A172 (cell line): ENCODE measurements at places on chromosomes 6 and 20.
A peak's percentile ranks its signal among the peaks of the same experiment; 100 is the strongest.

DNA sequence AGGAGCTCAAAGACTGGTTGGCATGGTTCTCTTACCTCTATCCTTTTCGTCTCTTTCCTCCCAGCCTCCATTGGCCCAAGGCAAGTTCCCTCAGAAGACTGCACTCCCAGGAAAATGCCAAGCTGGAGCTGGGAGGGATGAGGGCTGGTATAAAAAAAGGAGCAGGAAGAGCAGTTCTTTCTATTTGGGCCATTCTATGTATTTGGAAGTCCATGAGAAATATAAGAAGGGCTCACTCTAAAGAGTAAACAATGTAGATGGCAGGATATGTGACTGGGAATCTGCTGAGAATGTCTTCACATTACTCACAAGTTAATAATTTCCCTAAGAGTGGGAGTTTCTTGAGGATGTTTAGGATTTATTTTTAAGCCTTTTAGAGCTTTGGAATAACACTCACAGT, 36.6 kb upstream of the ADTRP start:
- peak; percentile 21 for DNase-seq

DNA sequence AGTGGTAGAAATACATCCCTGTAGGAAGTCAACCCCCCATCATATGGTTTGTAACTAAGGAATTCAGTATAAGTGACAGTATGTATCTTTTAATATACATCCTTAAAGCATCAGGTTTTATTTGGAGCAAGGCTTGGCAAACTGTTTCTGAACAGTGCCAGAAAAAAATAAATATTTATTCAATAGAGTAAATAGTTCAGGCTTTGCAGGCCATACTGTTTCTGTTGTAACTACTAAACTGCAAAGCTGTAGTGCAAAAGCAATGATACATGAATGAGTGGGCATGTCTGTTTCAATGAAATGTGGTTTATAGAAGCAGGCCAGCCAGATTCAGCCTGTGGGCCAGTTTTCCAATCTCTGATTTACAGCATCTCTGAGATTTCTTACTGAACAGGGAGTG, 977 bp downstream of the MEI4 start:
- DNase-seq = no peak

DNA sequence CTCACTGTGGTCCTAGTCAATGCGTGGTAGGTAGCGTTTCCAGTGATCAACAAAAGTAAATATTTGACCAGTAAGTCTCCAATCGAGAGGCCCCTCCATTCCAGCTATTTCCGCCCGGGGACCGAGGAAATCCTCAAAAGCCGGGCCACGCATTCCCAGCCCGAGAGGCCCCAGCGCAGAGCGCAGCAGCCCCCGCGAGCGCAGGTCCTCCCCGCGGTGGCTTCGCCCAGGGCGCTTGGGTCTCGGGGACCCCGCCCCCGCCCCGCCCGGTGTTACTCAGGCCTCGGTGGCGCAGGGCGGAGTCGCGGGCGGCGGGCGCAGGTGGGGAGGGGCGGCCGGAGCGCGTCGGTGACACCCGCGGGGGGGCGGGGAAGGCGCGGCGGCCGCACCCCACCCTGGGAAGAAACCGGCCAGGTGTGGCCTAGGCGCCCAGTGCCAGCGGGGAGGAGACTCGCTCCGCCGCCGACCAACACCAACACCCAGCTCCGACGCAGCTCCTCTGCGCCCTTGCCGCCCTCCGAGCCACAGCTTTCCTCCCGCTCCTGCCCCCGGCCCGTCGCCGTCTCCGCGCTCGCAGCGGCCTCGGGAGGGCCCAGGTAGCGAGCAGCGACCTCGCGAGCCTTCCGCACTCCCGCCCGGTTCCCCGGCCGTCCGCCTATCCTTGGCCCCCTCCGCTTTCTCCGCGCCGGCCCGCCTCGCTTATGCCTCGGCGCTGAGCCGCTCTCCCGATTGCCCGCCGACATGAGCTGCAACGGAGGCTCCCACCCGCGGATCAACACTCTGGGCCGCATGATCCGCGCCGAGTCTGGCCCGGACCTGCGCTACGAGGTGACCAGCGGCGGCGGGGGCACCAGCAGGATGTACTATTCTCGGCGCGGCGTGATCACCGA, at the start of gene DSP:
Gene DSP, plus strand, starts transcription at position 497 of the 890 bp plus-strand sequence. Its CDS starts 245 bp downstream, at position 742.
- peak; percentile 41 for DNase-seq

- no peak for DNase-seq
These were observed 124.3 kb upstream of the MLIP start for GRCh38 chr6:53986721-53987521.

GRCh38 chr6:73666393-73666792, 12.6 kb upstream of the SLC17A5 start:
- no peak for DNase-seq

DNA sequence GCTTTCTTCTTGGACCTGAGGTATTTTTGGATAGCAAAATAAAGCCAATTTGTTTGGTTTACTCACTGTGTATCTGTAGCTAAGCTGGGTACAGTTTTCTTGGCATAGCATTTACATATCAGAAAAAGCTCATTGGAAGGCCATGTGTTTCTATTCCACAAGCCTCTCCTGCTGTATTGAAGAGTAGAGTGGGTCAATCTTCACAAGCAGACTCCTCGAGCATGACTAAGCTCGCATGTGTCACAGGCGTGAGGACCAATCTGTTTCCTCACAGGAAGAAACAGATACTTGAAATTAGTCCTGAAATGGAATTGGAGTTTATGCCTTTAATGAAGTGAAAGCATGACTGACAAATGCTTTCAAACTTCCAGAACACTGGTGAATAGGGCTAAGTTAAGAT, 1279.0 kb upstream of the MAP3K7 start:
- no peak for DNase-seq

- no peak for DNase-seq
These were observed 185.7 kb downstream of the BACH2 start for GRCh38 chr6:90110971-90111370.

- DNase-seq = no peak
These were observed 7.1 kb upstream of the AFDN start for GRCh38 chr6:167819576-167819975.

GRCh38 chr6:35049900-35050756, 91.0 kb downstream of the TCP11 start:
- no peak for DNase-seq

GRCh38 chr20:16392346-16392745, 180.9 kb downstream of the KIF16B start:
- DNase-seq = no peak

DNA sequence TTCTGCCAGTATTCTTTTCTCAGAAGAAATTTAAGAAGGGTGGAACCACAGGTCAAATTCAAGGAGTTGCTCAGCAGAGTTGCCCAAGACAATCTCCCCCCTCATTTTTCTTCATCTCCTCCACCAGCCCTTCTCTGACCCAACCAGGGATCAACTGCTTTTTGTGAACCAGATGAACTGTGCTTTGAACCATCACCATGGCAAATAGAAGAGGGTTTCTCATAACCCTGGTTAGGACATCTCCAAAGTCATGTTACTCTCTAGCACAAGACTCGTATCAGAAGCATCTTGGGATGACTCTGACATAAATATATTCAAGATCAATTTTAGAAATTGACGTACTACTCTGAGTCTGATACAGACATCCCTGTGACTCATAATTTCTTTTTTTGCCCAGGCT, 130.7 kb downstream of the ALDH8A1 start:
- no peak for DNase-seq

DNA sequence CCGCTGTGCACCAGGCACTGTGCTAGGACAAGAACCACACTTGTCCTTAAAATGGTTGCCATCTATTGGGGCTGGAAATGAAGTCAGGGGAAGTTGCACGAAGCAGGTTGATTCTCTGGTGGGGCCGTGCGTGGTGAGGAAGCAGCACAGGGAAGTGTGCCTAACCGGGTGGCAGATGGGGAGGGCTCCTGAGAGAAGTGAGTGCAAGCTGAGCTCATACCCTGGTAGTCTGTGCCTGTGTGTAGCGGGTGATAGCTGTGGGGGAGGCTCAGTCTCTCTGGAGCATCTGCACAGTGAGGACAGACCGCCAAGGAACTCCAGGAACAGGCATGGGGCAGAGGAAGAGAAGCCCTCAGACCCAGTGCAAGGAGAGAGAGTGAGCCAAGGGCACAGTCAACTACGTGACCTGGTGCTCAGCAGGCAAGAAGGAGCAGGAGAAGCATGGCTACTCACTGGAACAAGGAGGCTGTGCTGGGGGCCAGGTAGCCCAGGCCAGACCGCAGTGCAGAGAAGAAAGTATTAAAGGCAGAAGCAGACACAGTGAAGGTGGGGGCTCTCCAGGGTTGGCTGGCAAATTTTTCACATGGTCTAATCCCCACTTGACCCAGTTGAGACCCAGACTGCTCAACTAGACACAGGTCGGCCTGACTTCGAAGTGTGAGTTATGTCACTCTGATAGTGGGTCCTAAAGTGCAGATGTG, 155.0 kb downstream of the CDH26 start:
- no peak for DNase-seq

GRCh38 chr6:74041420-74041819, 345.4 kb downstream of the CD109 start:
- no peak for DNase-seq

DNA sequence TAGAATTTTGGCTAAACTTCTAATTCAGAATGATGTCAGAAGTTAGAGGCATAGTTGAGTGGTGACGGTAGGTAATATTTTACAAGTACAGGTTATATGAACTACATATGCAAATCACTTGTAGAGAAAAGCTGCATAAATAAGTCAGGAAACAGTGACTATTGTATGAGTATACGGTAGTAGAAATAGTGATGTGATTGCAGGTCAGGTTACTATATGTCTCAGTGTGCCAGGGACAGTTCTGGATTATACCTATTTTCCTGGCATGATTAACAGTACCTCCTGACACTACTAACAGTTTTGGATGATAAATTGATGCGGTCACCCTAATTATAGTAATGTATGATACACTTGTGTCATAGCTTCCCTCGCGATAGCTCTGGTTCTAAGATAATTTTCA, 9.2 kb downstream of the DNAH8 start:
- DNase-seq = no peak

DNA sequence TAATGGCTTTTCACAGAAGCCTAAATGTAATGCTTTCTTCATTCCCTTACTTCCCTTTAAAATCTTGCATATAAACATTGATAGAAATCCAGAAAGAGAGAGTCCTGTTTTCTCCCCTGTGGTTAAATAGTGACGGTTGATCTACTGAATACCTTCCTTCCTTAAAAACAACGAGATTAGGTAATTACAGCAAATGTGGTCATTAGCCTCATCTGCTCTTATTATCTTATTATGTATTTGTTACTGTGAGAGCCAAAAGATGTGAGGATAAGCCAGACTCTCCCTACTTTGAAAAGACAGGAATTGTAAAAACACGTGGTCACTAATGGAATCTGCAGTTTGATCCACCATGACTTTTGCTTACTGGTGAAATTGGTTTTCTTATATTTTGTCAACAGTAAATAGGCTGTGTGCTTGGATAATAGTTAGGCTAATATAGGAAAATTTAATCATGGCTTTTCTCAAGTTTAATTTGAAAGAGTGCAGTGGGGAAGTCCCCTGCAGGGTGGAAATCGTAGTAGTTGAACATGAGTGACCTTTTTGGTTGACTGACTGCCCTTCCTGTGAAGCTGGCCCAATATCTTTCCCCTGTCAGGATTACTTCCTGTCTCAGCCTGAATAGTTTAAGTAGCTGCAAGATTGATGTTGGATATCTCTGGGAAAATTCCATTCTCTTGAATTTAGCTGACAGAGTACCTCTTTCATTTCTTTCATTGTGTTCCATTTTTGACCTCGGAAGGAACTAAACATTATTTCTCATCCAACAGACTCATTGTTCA, 62.8 kb downstream of the JARID2 start:
- peak; percentile 58 for DNase-seq

DNA sequence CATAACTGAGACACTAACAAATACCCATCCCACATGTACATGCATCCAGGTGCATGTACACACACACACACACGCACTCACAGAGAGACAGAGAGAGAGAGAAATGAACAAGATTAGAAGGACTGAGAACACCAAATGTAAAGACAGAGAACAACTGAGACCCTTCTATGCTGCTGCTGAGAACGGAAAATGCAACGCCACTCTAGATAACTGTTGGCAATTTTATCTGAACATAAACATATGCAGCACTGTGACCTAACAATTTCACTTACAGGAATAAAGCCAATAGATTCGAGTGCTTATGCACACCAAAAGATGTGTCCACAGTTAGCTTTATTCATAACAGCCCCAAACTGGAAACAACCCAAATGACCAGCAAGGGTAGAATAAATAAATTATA, 103.8 kb upstream of the LY86 start:
- DNase-seq = no peak

- peak; percentile 69 for DNase-seq
These were observed 14.2 kb downstream of the FAM83B start for GRCh38 chr6:54860739-54861138.

GRCh38 chr6:170083236-170084051, 207.4 kb downstream of the DLL1 start:
- no peak for DNase-seq

DNA sequence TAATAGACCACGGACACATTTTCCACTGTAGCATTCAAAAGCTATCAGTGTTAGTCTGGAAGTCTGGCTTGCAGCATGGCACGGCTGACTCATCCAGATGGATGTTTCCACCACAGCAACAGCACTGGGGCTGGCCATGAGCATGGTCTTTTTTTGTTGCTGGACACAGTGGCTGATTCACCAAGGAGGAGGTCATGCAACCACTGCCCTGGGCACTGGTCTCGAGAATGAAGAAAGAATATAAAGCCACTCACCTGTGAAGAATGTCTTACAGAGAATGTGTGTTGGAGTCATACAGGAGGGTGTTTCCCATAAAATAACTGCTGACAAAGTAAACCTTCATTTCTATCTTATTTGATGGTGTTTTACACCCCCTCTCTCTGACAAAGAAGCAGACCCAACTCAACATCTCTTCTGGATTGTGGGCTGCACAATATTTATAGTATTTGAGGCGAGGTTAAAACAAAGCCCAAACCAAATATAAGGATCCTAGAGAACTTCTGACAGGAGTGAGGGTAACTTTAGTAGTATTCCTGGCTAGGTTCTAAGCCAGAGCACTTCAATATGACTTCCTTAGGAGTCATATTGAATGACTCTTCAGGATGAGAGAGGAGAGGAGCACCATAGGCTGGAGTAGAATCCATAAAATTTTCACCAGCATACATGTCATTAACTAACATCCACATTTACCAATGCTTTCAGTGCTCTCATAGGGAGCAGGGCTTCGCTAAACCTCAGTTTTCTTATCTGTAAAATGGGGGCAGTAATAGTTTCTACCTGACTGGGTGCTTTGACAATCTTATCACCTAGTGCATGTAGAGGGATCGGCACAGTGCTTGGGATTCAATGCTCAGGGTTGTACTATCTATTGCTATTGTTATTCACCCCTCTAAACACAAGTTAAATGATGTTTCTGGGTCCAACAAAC, 121.4 kb downstream of the KIF13A start:
- DNase-seq = peak; percentile 96

GRCh38 chr6:129672881-129673631, 36.9 kb downstream of the ARHGAP18 start:
- DNase-seq = peak; percentile 85

GRCh38 chr6:122645256-122645655, 35.1 kb downstream of the PKIB start:
- no peak for DNase-seq

GRCh38 chr6:90216072-90216977, 80.3 kb downstream of the BACH2 start:
- DNase-seq = no peak

DNA sequence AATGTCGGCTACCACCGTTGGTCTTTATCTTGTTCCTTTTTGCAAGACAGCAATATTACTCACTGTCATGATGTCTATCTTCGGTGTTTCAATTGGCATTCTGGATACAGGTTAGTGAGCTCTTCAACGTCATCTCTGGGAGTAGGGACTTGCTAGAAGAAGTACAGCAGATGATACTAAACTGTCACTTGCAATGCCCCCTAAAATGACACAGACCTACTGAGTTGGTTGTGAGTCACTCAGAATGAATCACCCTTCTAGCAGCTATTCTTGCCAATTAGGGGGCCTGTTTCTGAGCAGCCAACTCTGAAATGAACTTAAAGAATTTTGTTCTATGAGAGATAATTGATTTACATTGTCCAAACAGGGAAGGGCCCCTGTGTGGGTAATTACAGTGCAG, 176.5 kb downstream of the SLC16A10 start:
- peak; percentile 78 for DNase-seq
